GM23248 (cell line): ENCODE measurements at places on chromosomes 1 and 21.

DNA sequence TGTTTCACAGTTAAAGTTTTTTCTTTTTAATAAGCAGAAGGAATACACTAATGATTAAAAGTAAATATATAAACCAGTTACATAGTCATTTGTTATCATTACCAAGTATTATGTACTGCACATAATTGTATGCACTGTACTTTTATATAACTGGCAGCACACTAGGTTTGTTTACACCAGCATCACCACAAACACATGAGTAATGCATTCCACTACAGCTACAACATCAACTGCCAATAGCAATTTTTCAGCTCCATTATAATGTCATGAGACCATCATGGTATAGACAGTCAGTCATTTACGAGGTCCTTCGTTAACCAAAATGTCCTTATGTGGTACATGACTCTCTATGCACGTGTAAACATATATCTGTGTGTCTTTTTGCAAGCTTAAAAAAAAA, 35.2 kb downstream of the SCYL3 start:
- H3K27ac ChIP-seq, result no peak overlapping the region
- no peaks in the 10 kb centered on the region for H3K4me1 ChIP-seq
- peaks cover 75% of the 10 kb centered on the region for H3K36me3 ChIP-seq
- no peak overlapping the region for H3K4me3 ChIP-seq
- H3K27me3 ChIP-seq, result no peaks in the 10 kb centered on the region

DNA sequence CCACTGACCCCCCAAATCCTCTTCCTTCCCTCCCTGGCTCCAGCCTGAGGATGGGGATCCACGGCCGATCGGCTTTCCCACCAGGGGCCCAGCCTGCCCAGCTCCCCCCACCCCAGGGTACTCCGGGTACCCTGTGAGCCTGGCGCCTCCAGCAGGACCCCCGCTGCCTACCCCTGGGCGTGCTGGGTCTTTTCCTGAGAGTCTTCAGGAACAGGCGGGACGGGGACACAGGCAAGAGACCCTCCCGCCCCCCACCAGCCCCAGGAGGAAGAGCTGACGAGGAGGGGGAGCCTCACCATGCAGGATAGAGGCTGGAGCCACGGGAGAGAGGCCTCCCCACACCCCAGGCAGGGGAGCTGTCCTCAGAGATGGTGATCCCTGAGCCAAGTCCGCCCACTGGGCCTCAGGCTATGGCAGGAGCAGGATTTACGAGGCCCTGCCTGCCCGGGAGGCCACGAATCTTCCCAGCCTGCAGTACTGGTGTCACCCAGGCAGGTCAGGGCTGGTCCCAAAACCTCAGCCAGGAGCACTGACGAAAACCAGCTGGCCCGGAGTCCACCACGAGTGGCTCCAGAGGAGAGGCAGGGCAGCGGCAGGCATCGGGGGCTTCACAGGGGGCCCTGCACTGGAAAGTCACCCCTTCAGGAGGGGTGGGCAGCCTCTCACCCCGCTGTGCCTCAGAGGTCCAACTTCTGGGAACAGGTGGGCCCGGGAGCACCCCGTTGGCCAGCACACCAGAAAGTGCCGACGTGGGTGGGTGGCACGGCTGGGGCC, 58.0 kb downstream of the MEGF6 start:
- H3K4me3 ChIP-seq, result no peak overlapping the region
- H3K27ac ChIP-seq, result no peak overlapping the region
- peak; percentile 44 for DNase-seq
- no peaks in the 10 kb centered on the region for H3K4me1 ChIP-seq
- peaks cover 6% of the 10 kb centered on the region; the same call in 1 of the 2 replicates for H3K27me3 ChIP-seq

GRCh38 chr1:2330519-2331199, 60.7 kb downstream of the MORN1 start:
- H3K4me3 ChIP-seq, result peak overlapping the region; percentile 45
- H3K4me1 ChIP-seq, result peaks cover 6% of the 10 kb centered on the region; the same call in 1 of the 2 replicates
- peak overlapping the region; percentile 69 for H3K27ac ChIP-seq
- no peaks in the 10 kb centered on the region for H3K27me3 ChIP-seq
- H3K36me3 ChIP-seq, result no peaks in the 10 kb centered on the region

DNA sequence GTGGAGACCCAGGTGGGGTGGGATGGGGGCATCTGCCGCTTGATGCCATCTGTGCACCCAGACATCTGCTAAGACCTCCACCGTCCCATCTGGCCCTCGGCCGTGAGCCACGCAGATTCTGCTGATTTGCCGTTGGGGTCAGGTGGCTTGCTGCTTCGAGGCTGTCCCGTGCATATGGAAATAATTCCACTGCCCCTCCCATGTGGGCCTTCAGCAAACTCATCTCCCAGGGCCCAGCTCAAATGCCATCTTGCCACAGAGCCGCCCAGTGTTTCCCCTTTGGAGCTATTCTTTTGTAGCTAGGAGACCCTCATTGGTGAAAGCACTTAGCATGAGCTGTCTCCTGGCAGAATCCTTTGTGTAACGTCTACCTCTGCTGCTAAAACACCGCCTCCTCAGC, 99.8 kb downstream of the KAZN start:
- no peak overlapping the region for H3K27ac ChIP-seq
- H3K36me3 ChIP-seq, result no peaks in the 10 kb centered on the region
- no peak for DNase-seq
- H3K4me3 ChIP-seq, result no peak overlapping the region
- no peaks in the 10 kb centered on the region for H3K4me1 ChIP-seq

DNA sequence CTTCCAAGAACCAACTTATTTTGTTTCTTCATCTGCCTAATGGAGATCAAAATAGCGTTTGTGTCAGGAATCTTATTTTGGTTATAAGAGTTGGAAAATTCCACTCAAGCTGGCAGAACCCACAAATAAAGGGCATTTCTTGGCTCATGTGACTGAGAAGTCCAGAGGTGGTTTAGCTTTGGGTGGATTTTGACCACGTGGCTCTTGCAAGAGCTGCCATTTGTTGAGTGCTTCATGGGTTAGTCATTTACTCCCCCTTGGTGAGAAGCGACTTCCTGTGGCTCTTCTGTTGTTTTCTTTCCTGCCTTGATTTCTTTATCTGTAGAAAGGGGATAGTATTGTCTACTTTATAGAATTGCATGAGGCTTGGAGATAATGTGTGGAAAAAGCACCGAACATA, 9.5 kb upstream of the RNF186 start:
- H3K36me3 ChIP-seq, result no peaks in the 10 kb centered on the region
- DNase-seq, result peak; percentile 11
- no peak overlapping the region for H3K4me3 ChIP-seq
- no peak overlapping the region for H3K27ac ChIP-seq
- no peaks in the 10 kb centered on the region for H3K27me3 ChIP-seq
